ENCODE measurements at places on chromosomes 1 and 21. TPM values are rescaled to one million over a fixed set of nuclear protein-coding genes. Genes with fewer than 3 reads are reported as not detected.

The TMEM61 gene
- total RNA-seq = not detected

The PGLYRP4 gene
- not detected for total RNA-seq

The TCHHL1 gene
- total RNA-seq = not detected

The BTBD8 gene
- 12.9 TPM for total RNA-seq

- no peak for DNase-seq
Observed at GRCh38 chr1:214272964-214273533, 7.9 kb upstream of the SMYD2 start.

DNA sequence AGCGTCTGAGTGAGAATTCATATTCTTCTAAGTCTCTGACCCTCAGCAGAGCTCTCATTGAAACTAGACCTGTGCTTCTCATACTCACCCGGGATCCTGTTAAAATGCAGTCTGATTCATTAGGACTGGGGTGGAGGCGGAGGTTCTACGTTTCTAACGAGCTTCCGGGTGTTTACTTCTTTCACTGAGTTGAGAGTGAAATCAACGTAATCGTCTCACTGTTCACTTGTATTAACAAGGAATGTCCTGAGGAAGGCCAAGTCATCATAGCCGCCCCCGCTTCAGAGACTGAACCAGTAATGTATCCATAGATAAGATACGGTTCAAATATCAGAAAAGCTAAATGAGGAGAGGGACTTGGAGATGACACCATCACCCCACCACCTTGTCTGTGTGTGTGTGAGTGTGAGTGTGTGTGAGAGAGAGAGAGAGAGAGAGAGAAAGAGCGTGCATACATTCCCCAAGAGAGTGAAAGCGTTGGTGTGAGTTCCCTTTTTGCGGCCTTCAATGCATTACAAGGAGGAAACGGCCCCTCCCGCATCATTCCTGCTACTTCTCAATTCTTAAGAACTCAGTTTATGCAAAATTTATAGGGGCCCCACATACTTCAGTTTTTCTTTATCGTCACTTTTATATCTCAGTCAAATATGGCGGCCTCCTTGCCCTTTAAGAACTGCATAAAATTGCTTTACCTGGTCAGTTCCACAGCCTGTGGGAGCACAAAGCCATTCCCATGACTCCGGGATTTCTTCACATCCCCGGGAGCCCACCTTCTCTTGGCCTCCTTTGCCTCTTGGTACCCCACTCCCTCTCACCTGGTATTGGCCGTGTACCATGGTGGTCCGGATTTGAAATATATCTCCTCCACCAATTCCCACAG is 19.8 kb downstream of the KMO start:
- DNase-seq = peak; percentile 4

GRCh38 chr1:186189156-186189555 is 185.9 kb downstream of the TPR start:
- DNase-seq = no peak

Data from thoracic aorta (tissue), 2 donors.